ENCODE measurements at places on chromosomes 5 and 9.

- no peak for DNase-seq
Observed at GRCh38 chr9:124290053-124290591, 32.4 kb downstream of the NEK6 start.

DNA sequence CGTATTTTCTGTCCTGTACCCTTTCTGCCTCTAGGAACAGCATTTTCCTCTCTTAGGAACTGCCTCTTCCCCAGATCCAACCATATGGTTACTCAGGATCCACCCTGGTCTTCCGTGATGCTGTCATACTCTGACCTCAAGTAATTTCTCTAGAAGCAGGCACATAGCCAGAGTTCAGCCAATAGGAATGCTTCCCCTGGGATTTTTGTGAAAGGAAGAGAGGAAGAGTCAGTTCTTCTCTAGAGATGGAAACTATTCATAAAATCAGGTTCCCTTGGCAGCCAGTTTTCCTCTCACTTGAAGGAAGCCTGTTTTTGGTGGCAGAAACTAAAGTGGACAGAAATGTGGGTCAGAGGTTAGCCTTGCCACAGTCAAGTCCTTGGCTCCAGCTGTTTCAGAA lies 400.1 kb upstream of the PCSK5 start:
- DNase-seq: no peak

DNA sequence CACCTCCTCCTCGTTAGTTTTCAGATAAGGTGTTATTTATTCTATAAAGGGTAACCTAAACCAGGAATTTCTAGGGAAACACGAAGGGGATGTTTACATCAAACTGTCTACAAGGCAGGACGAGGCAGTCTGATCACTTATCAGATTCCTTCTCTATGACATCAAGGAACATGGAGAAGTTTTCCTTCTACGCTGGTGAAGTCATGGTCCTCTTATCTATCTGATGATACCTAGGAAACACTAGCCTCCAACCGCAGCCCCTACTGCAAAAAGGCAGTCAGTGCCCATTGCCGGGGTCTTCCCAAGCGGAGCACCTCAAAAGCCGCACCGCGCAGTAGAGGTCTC lies 1.5 kb downstream of the MPDZ start:
- no peak for DNase-seq

- DNase-seq: no peak
Observed at GRCh38 chr5:100731768-100732167, 171.3 kb downstream of the ST8SIA4 start.

- DNase-seq: no peak
Observed at GRCh38 chr9:2152966-2153629, 138.0 kb downstream of the SMARCA2 start.

GRCh38 chr5:81579262-81579924 lies 171.5 kb downstream of the SSBP2 start:
- DNase-seq: no peak

DNA sequence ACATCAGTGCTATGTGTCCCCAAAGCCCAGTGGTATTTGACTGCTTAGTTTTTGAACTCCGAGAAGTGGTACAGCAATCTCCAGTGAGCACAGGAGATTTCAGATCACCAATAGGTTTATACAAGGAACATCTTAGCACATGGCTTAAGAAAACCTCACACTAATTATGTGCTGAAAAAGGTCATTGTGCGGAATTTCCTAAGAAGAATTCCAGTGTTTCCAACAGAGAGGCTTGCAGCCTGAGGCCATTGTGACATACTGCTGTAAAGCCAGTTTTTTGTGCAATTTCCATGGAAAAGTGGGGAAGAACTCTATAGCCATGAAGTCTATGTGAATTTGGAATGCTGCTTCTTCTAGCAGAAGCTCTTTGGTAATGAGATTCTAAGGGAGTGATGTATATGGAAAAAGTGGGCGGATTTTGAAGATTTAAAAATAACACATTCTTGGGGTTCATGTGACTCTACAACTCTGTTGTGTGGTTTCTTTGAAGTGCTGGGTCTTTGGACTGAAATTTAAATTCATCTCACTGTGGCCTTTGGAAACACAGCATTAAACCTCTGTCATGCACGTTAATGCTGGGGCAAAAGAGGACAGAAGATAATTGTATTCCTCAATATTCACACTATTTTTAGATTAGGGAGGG lies 110.5 kb upstream of the CD180 start:
- no peak for DNase-seq

DNA sequence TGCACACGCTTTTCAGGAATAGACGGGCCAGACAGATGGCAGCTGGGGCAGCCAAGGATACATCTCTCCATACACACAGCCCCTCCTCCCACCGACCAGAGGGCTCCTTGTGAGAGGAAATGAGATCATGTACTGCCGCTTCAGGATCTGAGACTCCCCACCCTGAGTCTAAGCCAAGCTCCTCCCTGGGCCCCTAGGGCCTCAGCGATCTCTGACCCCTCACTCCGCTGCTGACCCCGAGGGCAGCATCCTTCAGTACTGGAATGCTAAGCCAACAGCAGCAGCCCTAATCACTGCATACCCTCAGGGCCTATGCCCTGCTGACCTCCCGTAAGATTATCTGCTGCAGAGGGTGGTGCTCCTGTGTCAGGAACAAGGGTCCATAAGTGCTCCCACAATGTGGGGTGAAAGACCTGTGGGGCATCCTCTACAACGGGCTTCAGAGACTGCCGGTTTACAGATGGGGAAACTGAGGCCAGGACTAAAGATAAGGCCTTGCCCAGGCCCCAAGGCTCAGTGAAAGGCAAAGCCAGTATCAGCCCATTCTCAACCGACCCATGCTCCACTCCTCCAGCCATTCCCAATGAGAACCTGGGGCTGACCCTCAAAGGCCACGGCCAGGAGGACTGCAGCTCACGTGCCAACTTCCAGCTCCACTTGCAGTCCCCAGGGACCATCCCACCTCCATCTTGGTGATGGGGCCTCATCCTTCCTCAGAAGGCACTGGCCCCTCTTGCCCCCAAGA lies 37.5 kb downstream of the BICD2 start:
- no peak for DNase-seq

GRCh38 chr9:100211476-100211875 lies 112.4 kb downstream of the INVS start:
- DNase-seq: no peak

DNA sequence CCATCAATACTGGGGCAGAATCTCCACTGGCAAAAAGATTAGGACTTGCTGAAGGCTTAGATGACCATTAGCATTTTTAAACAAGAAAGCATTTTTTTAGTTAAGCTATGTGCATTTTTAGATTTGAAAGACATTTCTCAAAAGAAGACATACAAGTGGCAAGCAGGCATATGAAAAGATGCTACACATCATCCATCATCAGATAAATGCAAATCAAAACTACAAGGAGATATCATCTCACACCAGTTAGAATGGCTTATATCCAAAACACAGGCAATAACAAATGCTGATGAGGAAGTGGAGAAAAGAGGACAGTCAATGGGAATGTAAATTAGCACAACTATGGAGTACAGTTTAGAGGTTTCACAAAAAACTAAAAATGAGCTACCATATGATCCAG lies 195.6 kb upstream of the TNC start:
- DNase-seq: no peak

DNA sequence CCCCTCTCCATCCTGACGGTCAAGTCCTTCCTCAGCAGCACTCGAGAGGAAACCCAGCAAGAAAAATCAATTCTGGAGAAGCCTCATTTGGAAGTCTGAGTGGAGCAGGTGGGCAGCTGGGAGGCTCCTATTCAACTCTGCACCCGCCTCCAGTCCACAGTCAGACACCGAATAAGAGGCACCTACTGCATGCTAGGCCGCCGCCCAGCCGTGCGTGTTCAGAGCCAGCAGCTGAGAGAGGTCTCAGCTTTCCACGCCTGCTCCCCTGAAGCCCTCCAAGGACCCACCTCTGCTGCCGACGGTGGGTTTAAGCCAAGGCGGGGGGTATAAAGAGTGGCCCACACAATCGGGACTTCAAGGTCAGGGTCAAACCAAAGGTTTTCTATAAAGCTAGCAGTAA lies 41.9 kb downstream of the VAV2 start:
- DNase-seq: no peak

- DNase-seq: no peak
Observed at GRCh38 chr5:37789991-37790390, 49.9 kb downstream of the GDNF start.

DNA sequence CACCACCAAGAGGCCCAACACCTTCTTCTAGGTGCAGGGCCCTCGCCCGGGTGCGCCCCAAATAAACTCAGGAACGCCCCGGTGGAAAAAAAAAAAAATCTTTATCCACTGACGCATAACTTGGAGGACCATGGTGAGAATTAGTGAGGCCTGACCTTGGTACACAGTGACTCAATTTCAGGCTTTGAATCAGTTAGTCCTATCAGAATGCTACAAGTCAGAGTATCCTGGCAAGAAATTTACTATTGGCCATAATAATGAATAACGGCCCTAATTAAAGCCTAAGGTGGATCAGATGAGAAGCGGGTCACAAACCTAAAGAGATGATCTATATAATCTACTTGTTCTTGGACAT lies 914.2 kb upstream of the DMAC1 start:
- DNase-seq: no peak

- no peak for DNase-seq
Observed at GRCh38 chr9:112439825-112440224, 46.8 kb upstream of the KIAA1958 start.

- no peak for DNase-seq
Observed at GRCh38 chr9:111412280-111412679, 71.9 kb downstream of the ECPAS start.

GRCh38 chr9:130158001-130158400 lies 14.2 kb upstream of the NCS1 start:
- no peak for DNase-seq

DNA sequence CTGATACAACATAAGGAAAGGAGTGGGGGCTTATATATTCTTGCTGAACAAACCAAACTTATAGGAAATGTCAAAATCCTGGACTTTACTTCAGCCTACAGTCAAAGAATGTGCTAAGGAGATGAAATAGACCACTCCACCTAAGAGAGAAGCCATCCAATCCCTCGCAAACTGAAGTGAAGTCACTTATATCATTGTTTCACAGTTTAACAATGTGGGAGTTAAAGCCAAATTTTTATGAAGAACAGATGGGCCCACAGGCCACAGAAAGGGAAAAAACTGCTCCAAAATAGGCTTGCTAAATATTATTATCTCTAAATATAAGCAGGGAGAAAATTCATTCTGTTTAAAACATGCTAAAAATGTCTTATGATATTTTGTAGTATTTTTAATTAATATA lies 233.3 kb downstream of the GAS1 start:
- no peak for DNase-seq

DNA sequence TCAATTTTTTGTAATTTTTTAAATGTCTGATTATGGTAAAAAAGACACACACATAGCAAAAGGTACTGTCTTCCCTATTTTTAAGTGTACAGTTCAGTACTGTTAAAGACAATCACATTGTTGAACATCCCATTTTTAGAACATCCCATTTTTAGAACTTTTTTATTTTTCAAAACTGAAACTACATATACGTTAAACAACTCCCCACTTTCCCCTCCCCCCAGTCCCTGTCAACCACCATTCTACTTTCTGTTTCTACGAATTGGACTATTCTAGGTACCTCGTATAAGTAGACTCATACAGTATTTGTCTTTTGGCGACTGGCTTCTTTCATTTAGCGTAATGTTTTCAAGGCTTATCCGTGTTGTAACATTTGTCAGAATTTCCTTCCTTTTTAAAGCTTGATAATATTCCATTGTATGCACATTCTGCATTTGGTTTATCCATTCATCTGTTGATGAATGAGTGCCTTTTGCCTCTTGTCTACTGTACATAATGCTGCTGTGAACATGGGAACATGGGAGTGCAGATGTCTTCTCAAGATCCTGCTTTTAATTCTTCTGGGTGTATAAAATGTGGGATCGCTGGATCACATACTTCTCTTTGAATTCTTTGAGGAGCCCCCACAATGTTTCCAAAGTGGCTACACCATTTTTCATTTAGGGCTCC lies 154.0 kb downstream of the PIK3R1 start:
- DNase-seq: no peak

DNA sequence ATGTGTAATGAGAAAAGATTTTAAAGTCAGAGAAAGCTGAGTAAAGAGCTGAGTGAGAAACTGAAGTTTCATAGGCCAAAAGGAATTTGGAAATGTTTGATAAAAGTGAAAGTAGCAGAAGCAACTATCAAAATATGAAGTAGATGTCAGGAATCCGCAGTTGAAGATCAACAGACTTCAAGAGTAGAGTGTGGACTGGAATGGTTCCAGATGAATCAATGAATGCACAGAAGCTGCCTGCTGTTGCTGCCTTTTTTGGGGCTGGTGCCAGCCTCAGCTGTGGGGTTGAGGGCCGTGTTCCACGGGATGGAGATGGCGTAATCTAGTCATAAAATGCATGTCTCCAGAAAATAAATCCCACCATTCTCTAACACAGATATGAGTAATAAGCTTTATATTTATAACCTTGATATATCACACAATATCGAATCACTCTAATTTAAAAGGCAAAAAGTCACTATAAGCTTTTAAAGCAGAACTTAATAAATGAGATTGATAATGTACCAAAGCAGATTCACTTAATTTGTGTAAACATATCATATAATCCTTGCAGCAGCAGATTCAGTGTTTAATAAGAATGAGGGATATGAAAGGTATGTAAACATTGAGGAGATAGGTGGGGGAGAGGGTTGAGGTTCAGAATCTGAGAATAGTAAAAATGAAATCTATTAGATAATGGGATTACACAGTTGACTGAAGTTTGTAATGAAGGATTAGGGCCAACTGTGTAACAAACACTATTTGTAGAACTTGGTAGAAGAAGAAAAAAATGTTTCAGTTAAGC lies 652.3 kb upstream of the FTMT start:
- no peak for DNase-seq

DNA sequence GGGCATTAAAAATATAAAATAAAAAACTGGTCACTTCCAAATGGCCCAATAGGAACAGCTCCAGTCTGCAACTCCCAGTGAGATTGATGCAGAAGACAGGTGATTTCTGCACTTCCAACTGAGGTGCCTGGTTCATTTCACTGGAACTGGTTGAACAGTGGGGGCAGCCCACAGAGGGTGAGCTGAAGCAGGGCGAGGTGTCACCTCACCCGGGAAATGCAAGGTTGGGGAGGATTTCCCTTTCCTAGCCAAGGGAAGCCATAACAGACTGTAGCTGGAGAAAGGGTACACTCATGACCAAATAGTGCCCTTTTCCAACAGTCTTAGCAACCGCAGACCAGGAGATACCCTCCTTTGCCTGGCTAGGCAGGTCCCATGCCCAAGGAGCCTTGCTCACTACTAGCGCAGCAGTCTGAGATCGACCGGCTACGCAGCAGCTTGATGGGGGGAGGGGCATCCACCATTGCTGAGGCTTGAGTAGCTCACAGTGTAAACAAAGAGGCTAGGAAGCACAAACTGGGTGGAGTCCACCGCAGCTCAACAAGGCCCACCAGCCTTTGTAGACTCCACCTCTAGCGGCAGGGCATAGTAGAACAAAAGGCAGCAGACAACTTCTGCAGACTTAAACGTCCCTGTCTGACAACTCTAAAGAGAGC lies 12.7 kb downstream of the RLN1 start:
- DNase-seq: no peak

GRCh38 chr9:70677055-70677735 lies 262.7 kb upstream of the KLF9 start:
- no peak for DNase-seq
